ENCODE measurements at places on chromosomes 12 and 14.

- no peaks in the 10 kb centered on the region for H3K36me3 ChIP-seq
- peak within 1 kb of the TSS; percentile 81 for H3K4me3 ChIP-seq
- peak; percentile 89 for DNase-seq
- H3K27ac ChIP-seq: peak within 1 kb of the TSS; percentile 96
- no peaks in the 10 kb centered on the region for H3K27me3 ChIP-seq
- H3K4me1 ChIP-seq: peaks cover 42% of the 10 kb centered on the region
Observed at GRCh38 chr14:103057372-103058163, at the start of gene CDC42BPB. Gene CDC42BPB, minus strand, starts transcription at chr14:103057549. Its CDS starts 376 bp downstream, at chr14:103057173.

DNA sequence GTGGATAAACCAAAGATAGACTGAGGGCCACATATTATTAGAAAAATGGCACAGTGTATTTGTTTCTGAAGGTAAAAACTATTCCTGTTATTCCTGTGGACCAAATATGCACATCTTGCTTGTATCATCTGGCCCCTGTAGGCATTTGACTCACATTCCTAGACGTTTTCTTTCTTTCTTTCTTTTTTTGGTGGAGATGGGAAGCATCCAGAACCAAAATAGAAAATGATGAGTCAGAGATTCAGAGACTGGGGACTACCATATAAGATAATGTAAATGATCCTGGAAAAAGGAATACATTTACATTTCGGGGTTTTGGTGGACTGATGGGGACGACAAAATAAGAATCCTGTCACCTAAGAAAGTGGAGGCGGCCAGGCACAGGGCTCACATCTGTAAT is 24.2 kb downstream of the TRIM9 start:
- no peaks in the 10 kb centered on the region for H3K27me3 ChIP-seq
- no peak for DNase-seq
- H3K36me3 ChIP-seq: no peaks in the 10 kb centered on the region

GRCh38 chr14:103905842-103906456 is 22.3 kb upstream of the TDRD9 start:
- peaks cover under 1% of the 10 kb centered on the region for H3K36me3 ChIP-seq
- H3K27ac ChIP-seq: no peak overlapping the region
- H3K27me3 ChIP-seq: no peaks in the 10 kb centered on the region
- H3K4me1 ChIP-seq: peaks cover 11% of the 10 kb centered on the region
- no peak overlapping the region for H3K4me3 ChIP-seq

- no peak overlapping the region for H3K4me3 ChIP-seq
- no peak overlapping the region for H3K27ac ChIP-seq
- H3K4me1 ChIP-seq: no peaks in the 10 kb centered on the region
Observed at GRCh38 chr12:80763874-80764273, 47.2 kb downstream of the MYF5 start.

DNA sequence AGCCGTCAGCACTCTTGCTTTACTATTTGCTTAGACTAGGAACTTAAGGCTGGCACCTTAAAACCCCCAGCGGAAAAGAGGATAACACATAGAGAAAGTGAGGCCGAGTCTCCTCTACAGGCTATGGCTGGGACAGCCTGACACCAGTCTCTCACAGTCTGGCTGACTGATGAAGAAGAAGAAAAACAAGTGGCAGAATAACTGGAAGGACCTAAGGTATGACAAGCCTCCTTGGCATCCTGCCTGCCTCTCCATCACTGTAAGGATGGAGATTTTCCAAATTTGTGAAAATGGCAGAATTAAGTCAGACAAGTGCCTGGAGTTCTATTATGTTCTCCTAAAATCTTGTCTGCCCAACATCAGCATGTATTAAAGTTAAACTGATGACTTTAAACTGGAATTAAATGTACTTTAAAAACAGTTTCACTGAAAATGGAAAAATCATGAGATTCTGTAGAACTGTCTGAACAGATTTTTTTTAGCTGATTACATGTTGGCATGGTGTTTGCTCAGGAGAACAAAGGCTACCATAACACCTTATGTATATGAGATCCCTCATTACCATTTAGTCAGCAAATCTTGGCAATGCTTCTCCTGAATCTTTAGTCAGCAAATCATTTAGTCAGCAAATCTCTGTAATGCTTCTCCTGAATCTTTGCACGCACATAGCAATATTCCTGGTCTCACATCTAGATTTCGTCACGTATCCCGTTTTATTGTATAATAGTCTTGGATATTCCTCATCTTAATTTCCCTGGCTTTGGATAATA is 140.3 kb upstream of the AEBP2 start:
- no peak for DNase-seq
- H3K27ac ChIP-seq: peak overlapping the region; percentile 51
- peak overlapping the region; percentile 5 for H3K4me3 ChIP-seq
- H3K36me3 ChIP-seq: no peaks in the 10 kb centered on the region
- peaks cover 14% of the 10 kb centered on the region for H3K4me1 ChIP-seq

DNA sequence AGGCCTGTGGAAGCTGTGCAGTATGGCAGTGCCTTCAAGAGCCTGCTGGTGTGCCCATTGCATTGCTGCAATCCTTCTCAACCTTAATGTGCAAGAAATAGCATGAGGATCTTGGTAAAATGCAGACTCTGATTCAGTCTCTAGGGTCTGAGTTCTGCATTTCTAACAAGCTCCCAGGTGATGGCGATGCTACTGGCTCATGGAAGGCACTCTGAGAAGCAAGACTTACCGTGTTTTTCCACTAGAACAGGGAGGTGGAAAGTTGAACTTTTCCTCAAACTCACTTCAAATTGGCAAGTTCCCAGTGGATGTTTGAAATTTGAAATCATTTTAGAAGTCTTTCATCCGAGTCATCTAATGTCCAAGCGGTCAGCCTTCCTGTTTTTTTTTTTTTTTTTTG is 55.5 kb downstream of the MYRFL start:
- no peak overlapping the region for H3K27ac ChIP-seq
- no peak overlapping the region for H3K4me3 ChIP-seq
- no peaks in the 10 kb centered on the region for H3K36me3 ChIP-seq

DNA sequence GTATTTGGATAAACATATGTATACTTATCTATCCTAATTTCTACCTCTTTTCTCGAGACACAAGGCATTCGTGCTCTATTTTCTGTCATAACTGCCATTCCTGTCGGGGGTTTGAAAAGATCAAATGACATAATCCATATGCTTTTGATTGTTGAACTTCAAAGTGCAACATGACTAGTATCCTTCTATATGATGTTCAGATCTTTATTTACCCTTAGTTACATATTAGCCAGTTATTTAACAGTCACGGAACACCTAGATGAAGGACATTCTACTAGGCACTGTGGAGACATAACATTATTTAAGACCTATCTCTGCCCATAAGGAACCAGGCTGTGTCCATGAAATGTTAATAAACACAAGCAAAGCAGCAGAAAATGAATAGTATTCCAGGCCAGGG is 11.2 kb upstream of the GRIN2B start:
- no peaks in the 10 kb centered on the region for H3K27me3 ChIP-seq
- DNase-seq: no peak
- H3K27ac ChIP-seq: no peak overlapping the region
- no peaks in the 10 kb centered on the region for H3K36me3 ChIP-seq

DNA sequence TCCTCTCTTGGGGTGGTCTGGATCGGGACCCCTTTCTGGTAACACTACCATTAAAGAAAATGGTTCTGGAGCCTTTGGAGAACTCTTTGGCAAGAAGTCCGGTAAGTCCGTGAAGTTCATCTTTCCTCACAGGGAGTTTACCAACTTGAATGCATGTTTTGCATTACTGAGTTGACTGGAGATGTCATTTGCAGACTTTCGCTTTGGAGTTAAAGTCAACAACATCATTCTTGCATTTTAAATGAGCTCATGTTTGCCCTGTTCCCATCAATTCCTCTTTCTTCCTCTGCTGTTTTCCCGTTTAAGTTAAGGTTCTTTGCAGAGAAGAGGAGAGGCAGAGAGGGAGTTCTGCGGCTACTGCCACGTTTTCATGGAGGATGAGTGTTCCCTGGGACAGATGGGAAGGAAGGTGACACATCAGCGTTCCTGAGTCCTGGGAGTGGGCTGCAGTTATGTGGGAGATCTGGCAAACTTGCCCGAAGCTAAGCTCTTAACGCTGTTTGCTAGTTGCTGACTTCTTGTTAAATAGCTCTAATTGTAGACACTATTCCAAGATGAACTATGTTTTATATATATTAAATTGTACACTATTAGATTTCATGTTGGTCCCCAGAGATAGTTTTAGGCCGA is 18.8 kb upstream of the PRICKLE1 start:
- peaks cover 4% of the 10 kb centered on the region for H3K4me1 ChIP-seq
- no peaks in the 10 kb centered on the region for H3K36me3 ChIP-seq
- H3K4me3 ChIP-seq: no peak overlapping the region
- no peak for DNase-seq
- no peaks in the 10 kb centered on the region for H3K27me3 ChIP-seq

GRCh38 chr12:123269395-123269892 is 2.2 kb downstream of the CDK2AP1 start:
- no peaks in the 10 kb centered on the region for H3K27me3 ChIP-seq
- peak overlapping the region; percentile 64 for H3K27ac ChIP-seq
- peaks cover 21% of the 10 kb centered on the region for H3K36me3 ChIP-seq
- DNase-seq: peak; percentile 89
- H3K4me1 ChIP-seq: peaks cover 44% of the 10 kb centered on the region
- peak overlapping the region; percentile 68 for H3K4me3 ChIP-seq

GRCh38 chr12:47478426-47478825 is 227.4 kb downstream of the RPAP3 start:
- no peaks in the 10 kb centered on the region for H3K4me1 ChIP-seq
- no peak overlapping the region for H3K4me3 ChIP-seq
- H3K27me3 ChIP-seq: peaks cover 3% of the 10 kb centered on the region
- no peak overlapping the region for H3K27ac ChIP-seq

DNA sequence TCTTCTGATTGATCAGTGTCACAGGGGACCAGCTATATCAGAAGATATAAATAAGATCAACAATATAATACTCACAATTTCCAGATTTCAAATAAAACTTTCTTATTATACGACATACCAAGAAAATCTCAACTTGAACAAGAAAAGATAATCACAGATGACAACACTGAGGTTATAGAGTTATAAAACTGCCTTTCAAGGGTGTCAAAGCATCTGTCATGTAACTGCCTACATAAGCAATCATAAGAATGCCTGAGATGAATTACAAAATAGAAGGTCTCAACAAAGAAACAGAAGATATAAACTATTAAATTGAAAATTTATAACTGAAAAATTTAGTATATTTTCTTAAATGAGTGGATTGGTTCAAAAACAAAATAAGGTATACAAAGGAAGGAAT is 659.2 kb downstream of the SLC16A7 start:
- H3K4me1 ChIP-seq: no peaks in the 10 kb centered on the region
- DNase-seq: no peak
- H3K4me3 ChIP-seq: no peak overlapping the region

DNA sequence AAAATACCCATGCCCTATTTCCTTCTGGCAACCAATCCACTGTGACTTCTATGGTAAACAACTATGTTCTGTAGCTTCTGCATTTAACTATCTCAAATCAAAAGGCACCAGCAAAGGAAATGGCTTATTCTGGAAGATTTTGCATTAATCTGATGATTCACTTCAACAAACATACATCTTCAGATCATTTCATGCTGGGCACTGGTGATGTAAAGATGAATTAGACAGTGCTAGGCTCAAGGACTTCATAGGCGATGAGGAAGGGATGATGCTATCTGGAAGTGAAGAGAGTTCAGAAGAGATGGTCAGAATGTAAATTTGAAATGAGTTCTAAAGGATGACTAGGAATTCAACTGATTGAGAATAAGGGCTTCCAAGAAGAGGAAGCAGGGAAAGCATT is 363.3 kb downstream of the PAWR start:
- no peak for DNase-seq
- no peak overlapping the region for H3K27ac ChIP-seq

GRCh38 chr14:60644666-60645065 is 4.6 kb downstream of the SIX1 start:
- no peak overlapping the region for H3K27ac ChIP-seq
- peaks cover 100% of the 10 kb centered on the region for H3K27me3 ChIP-seq
- H3K36me3 ChIP-seq: no peaks in the 10 kb centered on the region
- peaks cover 51% of the 10 kb centered on the region for H3K4me1 ChIP-seq
- no peak overlapping the region for H3K4me3 ChIP-seq

- H3K4me1 ChIP-seq: peaks cover 13% of the 10 kb centered on the region
- DNase-seq: no peak
- no peaks in the 10 kb centered on the region for H3K27me3 ChIP-seq
- H3K27ac ChIP-seq: peak overlapping the region; percentile 10
Observed at GRCh38 chr12:75954041-75954440, 77.5 kb downstream of the PHLDA1 start.

DNA sequence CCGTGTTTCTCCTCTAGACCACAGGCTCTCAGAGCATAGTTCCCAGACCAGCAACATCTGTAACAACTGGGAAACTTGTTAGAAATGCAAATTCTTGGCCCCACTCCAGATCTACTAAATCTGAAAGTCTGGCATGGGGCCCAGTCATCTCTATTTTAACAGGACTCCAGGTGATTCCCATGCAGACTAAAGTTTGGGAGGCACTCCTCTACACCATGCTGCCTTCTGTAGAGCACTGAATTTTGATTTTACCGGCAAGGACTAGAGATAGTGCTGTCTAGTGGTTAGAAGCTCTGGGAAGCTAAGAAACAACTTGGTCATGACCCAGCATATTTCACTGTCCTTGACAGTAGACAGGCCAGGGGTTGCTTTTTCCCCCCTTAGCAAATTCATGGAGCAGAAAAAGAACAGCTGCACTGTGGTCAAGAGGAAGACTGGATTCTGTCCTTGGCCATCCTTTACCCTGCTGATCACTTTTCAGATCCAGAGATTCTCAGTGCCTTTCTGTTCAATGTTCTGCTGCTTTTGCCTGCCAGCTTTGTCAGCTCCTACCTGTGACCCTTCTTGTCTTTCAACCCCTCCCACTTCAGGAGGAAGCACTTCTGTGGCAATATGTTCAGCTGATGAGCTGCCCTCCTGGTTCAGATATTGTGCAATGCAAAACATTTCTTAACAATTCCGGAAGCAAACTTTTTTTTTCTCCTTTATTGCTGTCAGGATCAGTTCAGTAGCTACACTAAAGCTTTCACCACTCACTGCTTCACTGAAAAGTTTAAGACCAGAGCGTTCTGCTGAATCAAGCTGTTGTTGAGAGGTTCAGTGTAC is 133.8 kb upstream of the NUDT4 start:
- H3K27me3 ChIP-seq: no peaks in the 10 kb centered on the region
- H3K27ac ChIP-seq: peak overlapping the region; percentile 12
- H3K4me3 ChIP-seq: no peak overlapping the region
- no peaks in the 10 kb centered on the region for H3K36me3 ChIP-seq
- H3K4me1 ChIP-seq: peaks cover 22% of the 10 kb centered on the region
